ENCODE measurements at places on chromosomes 11 and 22. TPM values are rescaled to one million over a fixed set of nuclear protein-coding genes. Genes with fewer than 3 reads are reported as not detected.
A peak's percentile ranks its signal among the peaks of the same experiment; 100 is the strongest.

- DNase-seq, result peak; percentile 0
Measured at GRCh38 chr11:97269527-97269926, 879.7 kb downstream of the JRKL start.

DNA sequence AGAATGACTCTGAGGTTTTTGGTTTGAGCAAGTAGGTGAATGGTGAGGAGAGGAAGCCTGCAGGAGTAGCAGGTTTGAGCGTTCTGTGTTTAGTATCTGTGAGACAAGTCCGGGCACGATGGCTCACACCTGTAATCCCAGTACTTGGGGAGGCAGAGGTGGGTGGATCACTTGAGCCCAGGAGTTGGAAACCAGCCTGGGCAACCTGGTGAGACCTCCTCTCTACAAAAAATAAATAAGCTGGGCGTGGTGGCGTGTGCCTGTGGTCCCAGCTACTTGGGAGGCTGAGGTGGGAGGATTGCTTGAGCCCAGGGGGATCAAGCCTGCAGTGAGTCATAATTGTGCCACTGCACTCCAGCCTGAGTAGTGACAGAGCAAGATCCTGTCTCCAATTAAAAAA lies 9.7 kb upstream of the CENATAC start:
- DNase-seq, result no peak

GRCh38 chr11:5726351-5726750 lies 9.9 kb upstream of the OR56B1 start:
- no peak for DNase-seq

GRCh38 chr11:130435671-130436070 lies 7.3 kb upstream of the ADAMTS8 start:
- DNase-seq, result no peak

TMX2 gene
- total RNA-seq, result 119 TPM

GRCh38 chr22:45483918-45484499 lies 18.7 kb upstream of the FBLN1 start:
- no peak for DNase-seq

DNA sequence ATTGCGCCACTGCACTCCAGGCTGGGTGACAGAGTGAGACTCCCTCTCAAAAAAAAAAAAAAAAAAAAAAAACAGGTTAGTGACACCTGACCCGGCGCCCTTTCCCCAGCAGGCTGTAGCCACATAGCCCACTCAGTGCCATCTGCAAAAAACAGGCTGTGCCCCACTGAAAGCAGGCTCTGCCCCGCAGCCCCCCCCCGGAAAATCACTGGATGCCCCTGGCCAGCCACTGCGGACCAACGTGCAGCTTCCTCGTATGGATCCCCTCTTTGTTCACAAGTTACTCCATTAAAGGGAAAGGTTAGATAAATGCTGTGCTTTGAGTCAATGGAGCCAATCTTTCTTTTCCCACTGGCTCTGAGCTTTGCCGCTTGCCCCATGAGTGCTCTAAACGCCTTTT lies 660.3 kb downstream of the TBC1D22A start:
- DNase-seq, result no peak

ADAMTS8 gene
- not detected for total RNA-seq

DNA sequence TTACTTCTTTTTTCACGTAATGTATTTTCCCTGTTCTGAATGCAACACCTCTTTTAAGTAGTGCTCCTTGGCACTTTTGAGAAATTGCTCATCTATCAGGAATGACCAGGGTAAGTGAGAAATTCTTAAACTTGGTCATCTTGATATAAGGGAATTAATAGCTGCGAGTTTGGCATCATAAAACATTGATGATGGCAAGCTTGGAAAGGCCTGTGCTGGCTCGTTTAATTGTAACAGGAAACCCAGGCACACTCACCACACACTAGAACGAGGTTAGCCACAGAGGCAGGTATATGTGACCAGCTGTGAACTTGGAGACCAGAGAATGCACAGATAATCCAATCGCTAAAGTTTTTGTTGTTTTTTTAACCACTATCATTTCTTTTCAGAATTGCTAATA lies 24.3 kb downstream of the FAM118A start:
- DNase-seq, result no peak

- DNase-seq, result peak; percentile 51
Measured at GRCh38 chr11:63518548-63518947, 12.7 kb downstream of the LGALS12 start.

DNA sequence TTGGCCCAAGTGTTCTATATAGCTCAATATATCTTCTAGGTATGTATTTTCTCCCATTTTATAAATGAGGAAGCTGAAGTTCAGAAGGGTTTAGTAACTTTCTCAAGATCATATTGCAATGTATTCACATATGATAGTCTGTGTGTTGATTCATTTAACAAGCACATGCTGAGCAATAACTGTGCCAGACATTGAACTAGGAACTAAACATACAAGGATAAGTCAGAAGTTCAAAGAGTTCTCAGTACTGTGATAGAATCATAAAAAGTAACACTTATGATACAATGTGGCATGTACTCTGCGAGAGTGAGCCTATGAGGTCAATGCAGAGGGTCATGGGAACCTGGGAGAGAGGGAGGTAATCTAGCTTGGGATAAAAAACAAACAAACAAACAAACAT lies 1082.2 kb upstream of the TENM4 start:
- DNase-seq, result no peak

ANO5 gene
- total RNA-seq, result 0.02 TPM

DNA sequence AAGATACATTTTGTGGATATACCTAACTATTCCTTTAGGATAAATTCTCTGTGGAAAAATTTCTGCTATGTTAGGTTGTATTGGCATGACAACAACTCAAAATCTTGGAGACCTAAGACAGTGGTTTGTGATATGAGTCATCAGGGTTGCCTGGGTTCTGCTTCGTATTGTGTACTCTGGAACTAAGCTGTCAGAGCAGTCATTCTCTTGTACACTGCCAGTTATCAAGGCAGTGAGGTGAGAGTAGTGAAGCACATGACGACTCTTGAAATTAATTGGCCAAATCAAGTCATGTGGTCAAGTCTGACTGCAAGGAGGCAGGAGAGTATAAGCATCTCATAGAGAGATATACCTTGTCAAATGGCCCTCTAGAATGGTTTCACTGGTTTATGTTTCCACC lies 104.4 kb downstream of the FANCF start:
- no peak for DNase-seq

GRCh38 chr11:124814739-124815138 lies 14.5 kb upstream of the MSANTD2 start:
- DNase-seq, result no peak

DNA sequence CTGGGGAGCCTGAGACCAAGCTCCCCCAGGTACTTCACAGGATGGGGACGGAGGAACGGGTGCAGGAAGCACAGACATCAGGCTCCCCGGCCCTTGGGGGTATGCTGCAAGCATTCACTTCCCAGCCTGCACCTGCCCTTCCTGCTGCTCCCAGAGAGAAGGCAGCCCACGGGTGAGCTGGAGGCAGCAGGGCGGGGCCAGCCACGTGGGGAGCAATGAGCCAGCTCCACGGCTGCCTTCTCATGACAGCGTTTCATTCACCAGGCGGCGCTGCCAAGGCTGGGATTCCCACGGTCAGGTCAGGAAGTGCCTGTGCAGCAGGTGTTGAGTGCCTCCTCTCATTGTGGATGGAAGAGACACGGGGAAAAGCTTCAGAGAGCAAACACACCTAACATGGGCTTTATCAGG lies 14.5 kb upstream of the PHLDA2 start:
- DNase-seq, result peak; percentile 63

DNA sequence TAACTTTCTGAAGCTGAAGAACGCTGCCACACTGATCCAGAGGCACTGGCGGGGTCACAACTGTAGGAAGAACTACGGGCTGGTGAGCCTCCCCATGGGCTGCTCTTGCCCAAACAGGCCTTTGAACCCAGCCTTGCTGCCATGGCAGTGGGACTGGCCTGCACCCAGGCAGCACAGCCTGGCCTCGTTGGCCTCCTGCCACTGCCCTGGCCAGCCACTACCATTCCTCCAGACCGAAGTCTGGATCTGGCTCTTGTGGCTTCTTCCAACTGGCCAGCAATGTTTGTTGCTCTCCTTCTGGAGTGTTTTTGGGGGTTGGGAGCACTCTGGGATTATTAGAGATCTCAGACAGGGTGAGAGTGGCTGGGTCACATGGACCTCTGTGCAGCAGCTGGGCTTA lies 51.0 kb downstream of the MYO7A start:
- no peak for DNase-seq

- DNase-seq, result no peak
Measured at GRCh38 chr22:44407171-44407986, 90.7 kb downstream of the RTL6 start.

GRCh38 chr11:90318651-90319050 lies 95.8 kb upstream of the CHORDC1 start:
- no peak for DNase-seq

GRCh38 chr22:24291515-24292201 lies 21.0 kb downstream of the SPECC1L start:
- no peak for DNase-seq

DNA sequence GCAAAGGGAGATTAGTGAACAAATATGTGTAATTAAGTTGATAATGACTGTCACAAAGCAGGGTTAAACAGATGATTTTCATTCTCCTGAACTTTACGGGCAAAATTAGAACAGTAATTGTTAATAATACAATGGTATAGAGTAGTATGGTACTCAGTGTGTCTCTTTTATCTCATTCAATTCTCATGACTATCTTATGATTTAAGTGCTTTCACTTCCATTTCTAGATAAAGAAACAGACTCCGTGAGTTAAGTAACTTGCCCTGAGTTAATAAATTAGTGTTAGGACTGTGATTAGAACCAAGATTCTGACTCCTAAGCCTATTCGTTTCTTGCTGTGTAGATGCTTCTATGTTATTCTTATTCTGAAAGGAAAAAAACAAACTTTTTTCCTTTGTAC lies 22.0 kb downstream of the PIH1D2 start:
- no peak for DNase-seq

DNA sequence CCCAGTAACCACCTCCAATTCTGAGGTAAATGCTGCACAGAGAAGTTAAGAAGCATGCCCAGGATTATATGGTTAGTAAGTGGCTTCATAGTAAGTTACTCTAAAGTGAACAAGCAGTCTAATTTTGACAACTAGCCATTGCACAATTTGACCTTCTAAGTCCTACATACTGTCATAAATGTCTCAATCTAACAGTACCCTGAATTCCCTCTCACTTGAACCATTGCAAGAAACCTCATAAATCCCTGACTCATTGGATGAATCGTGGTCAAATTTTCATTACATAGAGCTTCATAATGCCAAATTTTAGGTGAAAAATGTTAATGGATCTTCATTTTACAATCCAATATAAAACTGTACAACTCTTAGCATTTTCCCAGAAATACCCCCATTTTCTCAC lies 217.3 kb upstream of the GRIA4 start:
- DNase-seq, result no peak

GRCh38 chr22:37012262-37012904 lies 6.9 kb downstream of the TST start:
- DNase-seq, result no peak

GRCh38 chr11:75945446-75945845 lies 130.4 kb downstream of the UVRAG start:
- no peak for DNase-seq

- no peak for DNase-seq
Measured at GRCh38 chr11:128575174-128575960, 12.0 kb downstream of the ETS1 start.

DNA sequence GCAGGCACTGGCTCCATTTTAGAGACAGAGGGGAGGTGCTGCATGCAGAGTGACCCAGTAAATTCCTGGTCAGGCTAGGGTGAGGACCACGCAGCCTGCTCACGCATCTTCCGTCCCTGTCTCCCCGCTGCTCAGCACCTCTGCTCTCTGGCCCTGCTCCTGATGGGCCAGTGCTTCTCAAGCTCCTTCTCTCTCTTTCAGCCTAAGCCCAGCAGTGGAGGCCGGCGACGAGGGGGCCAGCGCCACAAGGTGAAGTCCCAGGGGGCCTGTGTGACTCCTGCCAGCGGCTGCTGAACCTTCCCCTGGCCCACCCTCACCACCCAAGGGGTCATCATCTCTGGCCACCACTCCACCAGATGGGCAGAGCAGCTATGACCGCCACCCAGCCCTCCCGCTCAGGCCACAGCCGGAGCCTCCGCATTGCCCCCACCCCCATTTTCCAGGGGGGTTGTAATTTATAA lies 24.7 kb downstream of the GTPBP1 start:
- DNase-seq, result no peak

PRG3 gene
- not detected for total RNA-seq

DNA sequence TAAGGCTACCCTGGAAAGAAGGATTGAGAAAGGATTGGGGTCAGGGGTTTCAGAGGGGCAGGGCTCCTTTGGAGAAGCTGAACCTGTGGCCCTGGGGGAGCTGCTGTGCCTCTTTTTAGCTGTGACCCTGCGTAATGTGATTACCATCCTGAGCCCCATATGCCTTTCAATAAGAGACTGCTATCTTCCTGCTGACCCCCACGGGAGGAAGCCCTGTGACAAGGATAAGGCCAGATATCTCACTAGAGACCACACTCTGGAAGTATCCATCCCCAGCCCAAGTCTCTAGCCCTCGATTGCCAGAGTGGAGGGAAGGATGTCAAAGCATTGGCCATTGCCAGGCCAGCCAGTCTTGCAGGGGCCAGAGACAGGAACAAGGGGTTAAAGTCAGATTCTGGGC lies 4.8 kb upstream of the SLC39A13 start:
- DNase-seq, result no peak

GRCh38 chr22:45227645-45228400 lies 12.9 kb downstream of the KIAA0930 start:
- DNase-seq, result no peak

- no peak for DNase-seq
Measured at GRCh38 chr11:57552479-57552878, 15.0 kb downstream of the UBE2L6 start.

DNA sequence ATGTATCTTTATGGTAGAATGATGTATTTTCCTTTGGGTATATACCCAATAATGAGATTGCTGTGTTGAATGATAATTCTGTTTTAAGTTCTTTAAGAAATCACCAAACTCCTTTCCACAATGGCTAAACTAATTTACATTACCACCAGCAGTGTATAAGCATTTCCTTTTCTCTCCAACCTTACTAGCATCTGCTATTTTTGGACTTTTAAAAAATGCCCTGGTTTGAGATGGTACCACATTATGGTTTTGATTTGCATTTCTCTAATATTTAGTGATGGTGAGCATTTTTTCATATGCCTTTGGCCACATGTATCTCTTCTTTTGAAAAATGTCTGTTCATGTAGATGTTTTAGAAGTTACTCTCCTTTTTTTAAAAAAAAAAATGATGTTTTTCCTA lies 142.0 kb downstream of the METTL15 start:
- DNase-seq, result no peak

LTO1 gene
- 16.0 TPM for total RNA-seq

GRCh38 chr11:111573821-111574249 lies 28.4 kb upstream of the SIK2 start:
- DNase-seq, result no peak

DNA sequence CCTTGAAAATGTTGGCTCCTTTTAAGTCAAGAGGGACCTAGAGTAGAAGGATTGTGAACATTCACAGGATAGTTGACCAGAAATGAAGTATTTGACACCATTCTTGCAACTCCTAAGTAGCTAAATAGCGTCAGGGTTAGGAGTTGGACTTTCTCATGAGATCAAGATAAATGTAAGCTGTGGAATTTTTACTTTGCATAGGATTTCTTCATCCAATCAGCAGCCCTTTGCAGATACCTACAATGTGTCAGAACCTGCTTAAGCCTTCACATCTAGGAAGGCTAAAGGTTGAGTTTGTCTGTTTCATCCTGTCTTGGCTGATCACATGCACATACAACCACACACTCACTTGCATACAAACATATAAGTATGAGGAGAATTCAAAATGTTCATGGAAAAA lies 32.3 kb downstream of the CD44 start:
- no peak for DNase-seq

SLC22A12 gene
- total RNA-seq, result not detected

GRCh38 chr11:78346799-78347198 lies 70.8 kb downstream of the GAB2 start:
- no peak for DNase-seq

- peak; percentile 68 for DNase-seq
Measured at GRCh38 chr11:119584193-119585042, 144.6 kb downstream of the NECTIN1 start.

GTSE1 gene
- 13.7 TPM for total RNA-seq

Data from A172 (cell line).